Erythroblast (primary cell): ENCODE measurements at places on chromosomes 1 and 21.

- DNase-seq = no peak
These were observed 17.0 kb downstream of the PCNT start for GRCh38 chr21:46340998-46341397.

DNA sequence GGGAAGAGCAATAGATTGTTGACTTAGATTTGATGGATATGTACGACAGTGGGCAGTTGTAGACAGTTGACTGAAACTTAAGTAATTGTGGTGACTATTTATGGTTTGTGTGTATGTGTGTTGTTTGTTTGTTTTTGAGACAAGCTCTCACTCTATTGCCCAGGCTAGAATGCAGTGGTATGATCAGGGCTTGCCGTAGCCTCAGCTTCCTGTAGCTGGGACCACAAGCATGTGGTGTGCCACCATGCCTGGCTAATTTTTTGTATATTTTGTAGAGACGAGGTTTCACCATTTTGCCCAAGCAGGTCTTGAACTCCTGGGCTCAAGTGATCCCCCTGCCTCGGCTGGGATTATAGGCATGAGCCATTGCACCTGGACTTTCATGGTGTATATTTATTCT lies 9.8 kb downstream of the SDHC start:
- no peak for DNase-seq

DNA sequence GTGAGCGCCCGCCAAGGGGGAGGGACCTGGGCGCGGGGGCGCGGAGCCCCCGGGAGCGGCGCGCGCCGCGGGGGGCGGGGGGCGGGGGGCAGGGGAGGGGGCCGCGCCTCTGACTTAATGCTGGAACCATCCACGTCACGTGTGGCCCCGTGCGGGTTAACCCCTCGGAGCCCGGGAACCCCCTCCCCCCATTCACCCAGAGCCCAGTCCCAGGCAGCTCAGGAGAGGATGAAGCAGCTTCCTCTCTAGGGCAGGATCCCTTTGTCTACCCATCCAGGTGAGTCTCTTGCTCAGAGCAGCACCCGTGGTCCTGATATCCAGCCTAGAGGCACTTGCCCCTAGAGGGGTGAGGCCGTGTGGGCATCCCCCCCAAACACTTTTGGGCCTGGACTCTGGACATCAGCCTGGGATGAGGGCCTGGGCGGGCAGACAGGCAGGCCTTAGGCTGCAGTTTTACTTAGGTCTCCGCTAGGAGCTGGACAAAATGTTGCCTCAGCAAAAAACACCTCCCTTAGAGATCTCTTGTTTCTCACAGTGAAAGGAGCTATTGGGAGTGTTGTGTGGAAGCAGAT lies at the start of gene ALX3:
TSS of gene ALX3 (minus strand) at position 2 of the 572 bp plus-strand sequence. CDS start 60 bp downstream, outside the sequence.
- no peak for DNase-seq

DNA sequence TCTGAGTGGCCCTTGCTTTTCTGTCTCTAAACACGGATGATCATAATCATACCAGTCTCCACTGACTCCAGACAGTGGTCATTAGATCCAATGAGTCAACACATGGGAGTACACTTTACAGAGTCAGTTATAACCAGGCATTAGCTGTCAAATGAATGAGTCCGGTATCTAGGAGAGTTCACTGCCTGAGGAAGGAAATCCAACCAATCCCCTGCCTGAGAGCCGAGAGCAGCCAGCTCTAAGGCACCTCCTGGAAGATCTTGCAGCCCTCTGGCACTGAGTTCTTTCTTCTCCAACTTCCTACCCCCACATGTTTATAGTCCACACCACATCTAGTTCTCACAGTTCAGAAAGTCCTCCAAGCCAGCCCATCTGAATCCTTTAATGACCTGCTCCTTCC lies 29.4 kb upstream of the RBM15 start:
- DNase-seq = no peak

- DNase-seq = no peak
These were observed 123.8 kb downstream of the BARHL2 start for GRCh38 chr1:90593312-90593711.

GRCh38 chr1:84930329-84930728 lies 37.3 kb upstream of the LPAR3 start:
- DNase-seq = no peak

- DNase-seq = no peak
These were observed 21.9 kb downstream of the FASLG start for GRCh38 chr1:172680733-172681275.

DNA sequence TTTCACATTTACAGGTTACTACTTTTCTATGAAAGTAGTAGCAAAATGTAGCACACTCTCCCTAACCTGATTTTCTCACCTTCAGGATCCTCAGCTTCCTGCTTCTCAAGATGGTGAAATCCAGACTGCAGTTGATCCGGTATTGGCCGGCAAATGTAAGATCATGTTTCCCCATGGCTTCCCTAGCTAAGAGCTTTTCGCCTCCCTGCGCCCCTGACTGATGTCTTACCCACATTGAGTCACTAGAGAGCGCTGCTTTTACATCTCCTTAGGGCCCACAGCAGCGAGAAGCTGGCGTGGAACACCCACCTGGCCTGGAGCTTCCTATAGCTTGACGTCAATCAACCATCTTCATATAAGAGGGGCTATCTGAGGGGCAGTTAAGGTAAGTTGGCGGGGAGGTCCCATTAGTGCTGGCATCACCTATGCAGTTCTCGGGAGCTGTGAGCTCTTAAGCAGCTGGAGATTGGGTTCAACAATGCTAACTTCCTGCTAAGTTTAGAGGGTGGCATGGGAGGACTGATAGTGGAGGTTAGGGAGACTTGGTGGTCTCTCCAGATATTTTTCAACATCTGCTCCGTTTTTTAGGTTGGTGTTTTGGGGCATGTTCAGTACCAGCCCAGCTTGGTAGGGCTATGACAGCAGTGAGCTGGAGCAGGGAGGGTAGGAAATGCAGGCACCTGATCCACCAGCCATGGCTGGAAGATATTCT lies 5.5 kb downstream of the PTPN7 start:
- peak; percentile 63 for DNase-seq

- DNase-seq = no peak
These were observed 482.1 kb upstream of the VAMP3 start for GRCh38 chr1:7288992-7289391.

DNA sequence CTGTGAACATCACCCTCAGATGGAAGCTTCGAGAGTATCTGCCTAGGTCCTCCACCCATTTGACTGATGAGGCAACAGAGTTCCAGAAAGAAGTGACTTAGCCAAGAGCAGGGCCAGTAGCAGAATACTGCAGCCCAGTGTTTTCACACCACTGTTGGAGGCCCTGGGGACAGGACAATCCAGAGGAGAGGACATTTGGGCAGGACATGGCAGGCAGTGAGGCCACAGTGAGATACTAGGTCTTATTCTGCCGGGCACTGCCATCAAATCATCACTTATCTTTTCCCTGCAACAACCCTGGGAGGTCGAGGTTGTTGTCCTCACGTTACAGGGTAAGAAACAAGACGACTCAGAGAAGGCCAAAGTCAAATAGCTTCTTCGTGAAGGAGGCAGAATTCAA lies 5.5 kb upstream of the FOXO6 start:
- no peak for DNase-seq

GRCh38 chr1:201466492-201466891 lies 2.5 kb downstream of the PHLDA3 start:
- no peak for DNase-seq

DNA sequence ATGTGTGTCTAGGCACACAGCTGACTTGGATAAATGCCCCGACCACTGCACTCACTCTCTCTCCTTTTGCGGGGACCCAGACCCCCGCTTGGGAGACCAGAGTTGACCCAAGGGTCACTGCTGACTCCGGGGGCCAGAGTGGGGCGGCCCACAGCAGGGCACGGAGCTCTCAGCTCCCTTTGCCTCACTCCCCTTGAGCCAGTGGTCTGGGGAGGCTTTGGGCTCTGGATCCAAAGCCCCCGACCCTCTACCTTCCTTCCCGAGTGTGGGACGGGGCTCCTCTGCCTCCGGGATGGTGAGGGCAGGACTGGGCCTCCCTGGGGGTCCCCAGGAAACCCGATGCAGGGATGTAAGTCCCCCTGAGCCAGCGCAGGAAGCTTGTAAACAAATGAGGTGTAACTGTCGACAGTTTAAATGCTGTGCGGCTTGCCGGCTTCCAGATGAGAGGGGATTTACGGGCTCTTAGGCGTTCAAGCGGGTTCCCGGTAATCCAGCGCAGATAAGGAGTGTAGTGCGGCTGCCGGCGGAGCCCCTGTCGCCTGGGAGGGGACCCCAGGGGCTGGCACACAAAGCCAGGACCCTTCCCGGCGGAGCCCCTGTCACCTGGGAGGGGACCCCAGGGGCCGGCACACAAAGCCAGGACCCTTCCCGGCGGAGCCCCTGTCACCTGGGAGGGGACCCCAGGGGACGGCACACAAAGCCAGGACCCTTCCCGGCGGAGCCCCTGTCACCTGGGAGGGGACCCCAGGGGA lies 7.4 kb downstream of the ACTRT2 start:
- DNase-seq = no peak

DNA sequence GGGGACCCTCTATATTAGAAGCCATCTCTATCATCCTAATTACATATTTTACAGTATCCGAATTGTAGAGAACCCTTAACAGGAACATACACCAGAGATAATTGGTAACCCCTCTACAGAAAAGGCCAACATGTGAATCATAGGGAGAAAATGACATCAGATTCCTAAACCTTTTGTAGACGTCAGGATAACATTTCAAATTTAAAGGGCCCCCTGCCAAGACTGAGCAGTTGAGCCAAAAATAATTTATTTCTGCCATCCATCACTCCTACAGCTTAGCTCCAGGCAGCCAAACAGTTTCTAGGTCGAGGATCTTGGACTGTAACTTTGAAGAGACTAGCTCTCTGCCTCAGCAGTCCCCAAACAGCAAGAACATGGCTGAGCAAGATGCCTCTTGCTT lies 21.2 kb downstream of the ZNF697 start:
- DNase-seq = no peak

DNA sequence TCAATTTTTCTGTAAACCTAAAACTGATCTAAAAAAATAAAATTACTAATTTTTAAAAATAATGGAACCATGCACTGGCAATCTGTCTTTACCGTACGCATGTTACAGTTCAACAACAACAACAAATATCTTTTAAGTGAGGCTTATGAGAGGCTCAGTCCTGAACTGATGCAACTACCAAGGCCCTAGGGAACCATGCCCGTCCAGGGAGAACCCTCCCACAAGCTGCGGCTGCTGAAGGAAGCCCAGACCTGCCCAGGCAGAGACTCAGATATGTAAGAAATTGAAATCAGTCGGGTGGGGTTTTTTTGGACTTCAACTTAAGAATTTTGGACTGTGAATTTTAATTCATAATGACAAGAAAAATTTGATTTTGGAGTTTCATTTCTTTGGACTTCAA lies 91.1 kb downstream of the NPHP4 start:
- DNase-seq = no peak

DNA sequence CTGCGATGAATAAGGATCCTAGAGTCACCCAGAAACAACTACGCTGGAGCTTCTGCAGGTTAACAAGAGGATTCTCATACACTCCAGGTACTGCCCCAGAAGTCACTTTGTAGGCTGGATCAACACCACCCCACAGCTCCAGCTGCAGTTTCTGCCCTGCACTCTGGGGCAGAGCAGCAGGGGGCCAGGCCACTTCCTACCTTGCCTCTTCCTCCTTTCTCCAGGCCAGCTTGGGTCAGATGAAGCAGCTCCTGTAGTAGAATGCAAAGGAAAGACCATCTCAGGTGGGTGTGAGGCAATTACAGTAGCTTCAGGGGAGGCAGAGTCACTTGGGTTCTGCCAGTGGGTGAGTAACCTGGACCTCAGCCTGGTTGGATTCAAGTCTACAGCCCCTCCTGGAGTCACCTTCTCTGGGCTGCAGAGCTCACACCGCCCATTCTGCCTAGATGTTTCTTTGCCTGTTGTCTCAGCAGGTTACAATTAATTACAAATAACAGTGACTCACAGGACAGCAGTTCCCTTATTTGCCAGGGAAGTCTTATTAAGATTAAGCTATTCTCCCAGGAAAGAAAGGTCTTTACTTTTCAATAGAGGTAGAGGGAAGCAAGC lies 24.4 kb upstream of the BCAR3 start:
- no peak for DNase-seq

GRCh38 chr1:206706298-206706791 lies 21.6 kb downstream of the MAPKAPK2 start:
- DNase-seq = no peak

DNA sequence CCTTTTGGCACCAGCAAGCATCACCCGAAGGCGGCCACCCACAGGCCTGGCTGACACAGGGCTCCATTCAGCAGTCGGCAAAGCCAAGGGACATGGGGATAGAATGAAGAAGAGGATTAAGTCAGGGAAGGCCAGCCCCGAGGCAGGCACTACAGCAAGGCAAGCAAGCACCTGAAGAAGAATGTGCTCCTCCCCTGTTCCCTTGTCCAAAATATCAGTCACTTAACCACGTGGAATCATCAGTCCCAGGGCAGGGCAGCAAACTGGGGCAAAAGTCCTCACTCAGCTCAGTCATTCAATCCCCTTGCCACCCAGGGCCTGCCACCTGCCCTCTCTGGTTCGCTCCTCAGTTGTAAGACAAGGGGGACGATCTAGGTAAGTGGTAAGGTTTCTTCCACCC lies 9.3 kb downstream of the KANK4 start:
- DNase-seq = no peak
